ENCODE measurements at places on chromosomes 5 and 9.
A peak's percentile ranks its signal among the peaks of the same experiment; 100 is the strongest.

DNA sequence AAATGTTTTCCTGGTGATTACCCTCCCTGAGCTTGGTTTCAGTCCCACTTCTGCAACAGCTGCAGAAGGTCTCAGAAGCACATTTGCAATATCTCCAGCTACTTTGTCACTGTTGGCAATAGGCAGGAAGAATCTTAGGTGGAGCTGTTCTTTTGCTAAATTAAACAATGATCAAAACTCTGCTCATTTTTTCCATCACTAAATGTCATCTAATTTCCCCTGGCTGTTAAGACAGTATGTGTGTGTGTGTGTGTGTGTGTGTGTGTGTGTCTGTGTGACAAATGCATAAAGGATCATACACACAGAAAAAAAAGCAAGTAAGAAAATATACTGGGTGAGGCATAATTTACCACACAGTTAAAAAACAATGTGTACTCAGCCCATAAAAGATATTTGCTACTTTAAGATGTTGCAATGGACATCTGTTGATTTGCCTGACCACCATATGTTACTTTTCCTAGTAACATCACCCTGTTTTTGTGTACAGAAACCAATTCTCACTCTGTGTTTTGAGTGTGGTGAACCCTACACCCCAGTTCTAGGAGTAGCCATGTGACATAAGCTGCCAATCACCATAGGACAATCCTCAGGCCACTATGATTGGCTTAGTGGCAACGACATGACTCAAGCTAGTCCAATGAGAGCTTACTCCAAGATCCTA, 572.6 kb upstream of the CLINT1 start:
- DNase-seq, result peak; percentile 78

DNA sequence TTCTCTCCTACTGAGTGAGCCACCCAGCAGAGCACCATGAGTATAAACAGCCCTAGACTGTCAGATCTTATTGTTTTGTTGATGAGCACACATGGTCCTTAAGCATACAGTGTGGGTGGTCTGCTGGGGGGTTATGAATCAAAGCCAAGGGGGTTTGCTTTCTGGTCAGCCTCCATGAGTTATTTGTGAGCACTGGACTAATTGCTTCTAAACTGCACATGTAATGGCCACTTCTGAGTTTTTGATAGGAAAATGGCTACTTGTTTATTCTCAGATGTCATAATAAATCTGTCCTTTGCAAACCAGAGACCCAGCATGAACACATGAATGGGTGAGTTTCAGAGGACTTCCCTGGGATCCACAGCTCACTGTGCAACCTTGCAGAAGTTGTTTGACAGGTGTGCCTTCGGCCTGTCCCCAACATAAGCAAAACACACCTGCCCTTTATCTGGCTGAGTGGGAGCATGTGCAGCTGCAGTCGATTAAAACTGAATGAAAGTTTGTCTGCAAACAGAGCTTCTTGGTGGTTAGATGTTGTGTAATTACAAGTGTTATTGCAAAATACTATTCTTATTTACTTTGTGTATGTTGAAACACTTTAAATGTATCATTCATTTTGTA, 35.9 kb downstream of the MAMDC2 start:
- DNase-seq, result peak; percentile 88

- no peak for DNase-seq
These were observed 210.1 kb downstream of the GOLPH3 start for GRCh38 chr5:31964007-31964360.

- DNase-seq, result peak; percentile 66
These were observed 32.7 kb upstream of the SLCO6A1 start for GRCh38 chr5:102531506-102531905.

DNA sequence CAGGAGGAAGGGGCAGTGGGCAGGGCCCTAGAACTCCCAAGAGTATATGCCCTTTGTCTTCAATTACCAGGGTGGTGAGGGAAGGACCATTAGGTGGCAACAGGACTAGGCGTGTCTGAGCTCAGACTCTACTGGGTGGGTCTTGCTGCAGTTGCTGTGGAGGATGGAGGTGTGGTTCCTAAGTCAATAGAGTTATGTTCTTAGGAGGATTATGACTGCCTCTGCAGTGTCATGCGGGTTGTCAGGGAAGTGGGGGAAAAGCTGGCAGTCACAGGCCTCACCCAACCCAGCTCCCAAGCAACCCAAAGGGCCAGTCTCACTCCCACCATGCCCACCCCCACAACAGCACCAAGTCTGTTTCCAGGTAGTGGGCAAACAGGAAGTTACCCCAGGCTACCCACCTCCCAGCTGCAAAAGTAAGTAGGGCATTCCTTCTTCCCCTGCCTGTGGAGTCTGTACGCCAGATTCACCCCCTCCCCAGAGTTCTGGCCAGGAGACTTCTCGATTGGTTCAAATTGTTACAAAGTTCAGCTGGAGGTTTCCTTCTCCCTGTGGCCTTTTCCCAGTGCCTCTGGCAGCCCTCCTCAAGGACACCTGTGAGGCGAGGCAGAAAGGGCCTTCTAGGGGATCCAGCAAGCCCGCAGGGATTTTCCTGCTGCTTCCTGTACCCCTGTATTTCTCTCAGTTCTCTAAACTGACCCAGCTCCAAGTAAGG, 145.3 kb downstream of the HINT1 start:
- DNase-seq, result no peak

Data from adipocyte (in vitro differentiated cells).